ENCODE measurements at places on chromosomes 2 and 18.

DNA sequence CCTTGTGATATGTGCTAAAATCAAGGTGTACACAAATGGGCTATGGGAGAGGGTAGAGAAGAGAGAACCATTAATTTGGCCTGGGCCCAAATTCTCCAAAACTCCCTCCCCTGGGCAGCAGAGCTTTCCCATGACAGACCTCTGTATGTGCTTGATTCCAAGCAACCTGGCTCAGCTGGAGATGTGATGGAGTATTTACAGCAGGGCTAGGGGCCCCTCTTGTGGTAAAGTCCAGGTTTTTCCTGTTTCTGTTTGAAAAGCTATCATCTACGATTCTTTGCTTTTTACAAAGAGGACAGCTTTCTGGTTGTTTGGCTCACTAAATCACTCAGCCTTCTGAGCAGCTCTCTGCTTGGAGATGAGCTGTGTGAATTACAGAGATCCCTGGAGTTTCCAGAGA is 40.3 kb downstream of the KCNS3 start:
- DNase-seq, result no peak

GRCh38 chr18:76099931-76100457 is 395.0 kb downstream of the ZNF516 start:
- DNase-seq, result no peak

GRCh38 chr18:48453330-48454066 is 44.3 kb upstream of the ZBTB7C start:
- no peak for DNase-seq

DNA sequence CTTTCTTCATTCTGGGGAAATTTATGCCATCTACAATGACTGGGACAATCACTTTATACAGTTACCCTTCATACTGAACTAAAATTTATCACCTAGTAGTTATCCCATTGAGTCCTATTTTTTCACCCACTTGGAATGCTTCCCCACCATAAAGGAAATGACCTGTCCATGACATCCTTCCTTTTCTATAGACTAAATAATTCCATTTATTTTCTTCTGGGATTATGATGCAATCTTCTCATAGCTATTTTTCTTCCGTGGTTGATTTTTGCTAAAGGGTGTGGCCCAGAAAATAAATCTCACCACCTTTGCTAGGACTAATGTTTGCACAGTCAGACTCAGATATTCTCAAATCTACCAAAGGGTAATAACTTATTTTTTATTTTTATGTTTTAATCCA is 186.1 kb upstream of the NRXN1 start:
- DNase-seq, result no peak

DNA sequence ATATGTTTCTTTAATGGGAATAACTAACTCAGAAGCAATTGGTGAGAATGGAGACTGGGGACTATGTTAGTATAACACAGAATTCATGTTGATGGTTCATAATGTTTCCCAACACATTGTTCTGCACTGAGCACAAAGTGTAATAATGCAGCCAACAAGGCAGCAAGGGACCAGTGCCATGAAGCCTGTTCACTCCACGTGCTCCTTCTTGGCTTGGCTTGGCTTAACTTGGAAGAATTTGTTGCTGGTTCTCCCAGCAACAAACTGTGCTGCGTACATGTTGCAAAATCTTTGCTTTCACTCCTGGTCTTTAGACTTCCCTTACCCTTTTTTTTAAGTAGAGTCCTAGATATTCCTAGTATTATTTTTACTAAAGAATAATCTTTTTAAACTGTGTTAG is 129.7 kb downstream of the MAP3K20 start:
- DNase-seq, result no peak

Data from cortex of kidney (tissue), 1 donor.